ENCODE measurements at places on chromosomes 12 and 14.

DNA sequence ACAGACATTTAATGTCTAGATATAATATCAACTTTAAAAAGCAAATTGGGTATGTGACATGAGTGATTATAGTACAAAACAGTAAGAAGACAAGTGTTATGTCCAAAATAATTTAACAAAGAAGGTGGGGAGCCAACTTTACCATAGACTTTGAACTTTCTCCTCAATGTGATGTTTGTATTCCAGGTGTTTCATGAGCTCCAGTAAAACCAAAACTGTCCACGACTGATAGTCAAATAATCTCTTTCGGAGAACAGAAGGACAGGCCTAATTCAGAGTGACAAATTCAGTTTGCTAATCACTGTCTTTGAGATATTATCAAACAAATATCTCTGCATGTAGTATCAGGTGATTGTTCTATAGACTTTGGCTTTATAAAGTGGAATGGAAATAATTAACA is 1112.6 kb downstream of the SLC6A15 start:
- DNase-seq: no peak

GRCh38 chr12:69331909-69332684 is 16.1 kb upstream of the LYZ start:
- DNase-seq: no peak

GRCh38 chr12:82883394-82884355 is 197.0 kb downstream of the TMTC2 start:
- DNase-seq: peak; percentile 73

- peak; percentile 30 for DNase-seq
Observed at GRCh38 chr12:53005215-53005985, 856 bp upstream of the EIF4B start.

DNA sequence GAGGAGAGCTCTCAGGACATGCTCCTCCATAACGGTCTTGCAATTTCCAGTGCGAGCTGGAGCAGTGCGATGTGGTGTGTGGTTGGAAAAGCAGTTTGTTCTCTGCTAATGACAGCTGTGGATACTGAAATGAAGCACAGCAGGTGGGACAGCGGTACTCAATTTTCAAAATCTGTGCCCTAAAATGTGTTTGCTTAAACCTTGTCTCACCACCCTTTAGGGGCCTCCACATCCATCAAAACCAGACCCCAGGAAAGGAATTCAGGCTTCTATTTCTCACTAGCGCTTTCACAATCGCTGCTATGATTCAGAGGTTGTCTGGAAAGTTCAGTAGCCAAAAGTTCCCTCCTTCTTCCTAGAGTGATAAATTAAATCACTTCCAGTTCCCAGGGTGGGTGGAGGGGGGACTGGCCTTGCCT is 440.8 kb downstream of the EGLN3 start:
- no peak for DNase-seq

DNA sequence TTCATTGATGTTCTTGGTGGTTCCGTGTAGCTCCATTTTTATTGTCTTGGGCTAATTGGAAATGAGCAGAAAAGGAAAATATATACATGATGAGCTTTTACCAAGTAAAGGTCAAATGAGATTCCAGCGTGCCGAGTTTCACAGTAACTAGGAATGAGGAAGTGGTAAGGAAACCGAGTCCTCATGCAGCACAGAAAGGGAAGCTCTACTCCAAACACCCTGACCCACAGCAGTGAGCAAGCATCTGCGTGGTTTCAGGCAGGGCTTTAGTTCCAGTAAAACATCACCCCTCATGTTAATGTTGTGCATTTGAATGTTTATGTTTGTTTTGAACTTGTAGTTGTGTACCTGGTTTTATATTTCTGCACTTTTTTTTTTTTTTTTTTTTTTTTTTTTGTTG is 208.0 kb downstream of the SLC41A2 start:
- no peak for DNase-seq

GRCh38 chr14:72532686-72533454 is 361.0 kb downstream of the DPF3 start:
- DNase-seq: no peak

GRCh38 chr12:29769162-29769858 is 14.4 kb downstream of the TMTC1 start:
- DNase-seq: no peak

- DNase-seq: no peak
Observed at GRCh38 chr14:42095155-42095554, 488.5 kb downstream of the LRFN5 start.

GRCh38 chr14:27050208-27050607 is 452.4 kb upstream of the NOVA1 start:
- no peak for DNase-seq

- no peak for DNase-seq
Observed at GRCh38 chr12:59619461-59620240, 23.8 kb downstream of the SLC16A7 start.

DNA sequence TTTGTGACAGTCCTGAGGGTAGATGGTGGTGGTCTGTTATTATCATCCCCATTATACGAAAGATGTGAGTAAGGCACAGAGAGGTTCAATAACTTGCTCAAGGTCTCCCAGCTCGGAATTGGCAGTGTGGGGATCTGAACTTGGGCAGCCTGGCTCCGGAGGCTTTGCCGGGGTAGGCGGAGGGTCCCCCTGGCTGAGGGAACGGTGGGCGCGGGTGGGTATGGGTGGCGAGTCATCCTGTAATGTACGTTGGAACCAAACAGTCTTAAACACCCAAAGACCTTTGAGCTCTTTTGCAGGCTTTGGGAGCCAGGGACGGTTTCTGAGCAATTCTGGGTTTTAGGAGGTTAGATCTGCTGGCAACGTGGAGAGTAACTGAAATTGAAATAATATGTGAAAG is 16.5 kb downstream of the SLC24A4 start:
- no peak for DNase-seq

- DNase-seq: no peak
Observed at GRCh38 chr12:26047401-26048226, 77.2 kb downstream of the BHLHE41 start.

GRCh38 chr12:6927379-6928021 is at the start of gene ATN1:
Gene ATN1, plus strand, starts transcription at chr12:6927959. Its CDS starts 6,043 bp downstream, at chr12:6934002.
- DNase-seq: peak; percentile 83

DNA sequence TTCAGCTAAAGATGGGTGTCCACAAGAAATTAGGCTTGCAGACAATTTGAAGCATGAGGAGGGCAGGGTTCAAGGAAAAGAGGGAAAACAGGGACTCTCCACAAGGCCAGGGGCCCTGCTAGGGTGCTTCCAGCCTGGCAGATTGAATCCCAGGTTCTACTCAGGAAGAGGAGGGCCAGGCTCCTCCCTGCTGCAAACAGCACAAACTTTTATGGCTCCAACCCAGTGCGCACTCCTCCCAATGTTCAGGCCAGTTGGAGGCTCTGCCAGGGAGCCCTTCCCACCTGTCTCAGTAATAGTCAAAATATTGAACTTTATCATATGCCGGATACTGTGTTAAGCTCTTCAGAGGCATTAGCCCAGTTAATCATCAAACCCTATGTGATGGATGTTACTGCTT is 244.4 kb downstream of the SYT1 start:
- DNase-seq: no peak

DNA sequence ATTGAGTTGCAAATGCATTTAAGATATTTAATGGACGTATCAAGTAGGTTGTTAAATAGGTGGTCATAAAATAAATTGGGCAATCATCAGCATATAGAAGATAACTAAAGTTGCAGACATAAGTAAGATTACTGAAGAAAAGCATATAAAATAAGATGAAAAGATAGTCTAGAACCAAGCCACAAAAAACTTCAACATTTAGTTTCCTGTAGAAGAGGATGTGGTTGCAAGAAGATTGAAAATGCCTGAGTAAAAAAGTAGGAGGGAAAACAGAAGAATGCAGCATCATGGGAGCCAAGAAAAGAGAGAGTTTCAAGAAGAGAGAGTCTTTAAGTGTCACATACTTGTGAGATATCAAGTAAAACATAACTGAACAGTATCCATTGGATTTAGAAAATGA is 17.6 kb upstream of the SLC16A7 start:
- DNase-seq: no peak

GRCh38 chr14:22428700-22429291 is 160.2 kb downstream of the DAD1 start:
- peak; percentile 40 for DNase-seq

DNA sequence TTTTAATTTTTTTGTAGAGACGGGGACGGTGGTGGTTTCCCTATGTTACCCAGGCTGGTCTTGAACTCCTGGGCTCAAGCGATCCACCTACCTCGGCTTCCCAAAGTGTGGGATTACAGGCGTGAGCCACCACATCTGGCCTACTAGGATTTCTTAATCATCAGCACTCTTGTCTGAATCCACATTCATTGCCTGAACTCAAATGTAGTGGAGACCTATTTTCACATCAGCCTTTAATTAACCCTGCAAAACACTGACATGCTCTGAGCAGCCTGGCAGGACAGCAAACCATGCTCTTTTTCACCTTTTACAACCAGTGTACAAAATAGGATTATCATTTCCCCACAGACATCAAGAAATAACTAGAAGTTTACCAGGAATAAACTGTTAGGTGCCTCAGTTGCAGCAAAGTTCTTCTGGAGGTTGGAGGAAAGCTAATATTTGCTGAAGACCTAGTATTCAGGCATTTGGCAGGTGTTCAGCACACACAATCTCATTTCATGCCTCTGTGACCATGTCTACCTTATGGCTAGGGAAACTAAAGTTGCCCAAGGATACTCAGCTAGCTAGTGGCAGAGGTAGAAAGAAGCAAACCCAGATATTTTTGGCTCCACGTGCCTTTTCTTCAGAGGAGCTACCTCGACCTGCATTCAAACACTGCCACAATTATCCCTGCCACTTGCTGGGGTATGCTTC is 37.7 kb downstream of the CFL2 start:
- DNase-seq: no peak

- no peak for DNase-seq
Observed at GRCh38 chr14:25843481-25844470, 754.1 kb downstream of the NOVA1 start.

- no peak for DNase-seq
Observed at GRCh38 chr12:128267651-128268378, 845 bp downstream of the TMEM132C start.

DNA sequence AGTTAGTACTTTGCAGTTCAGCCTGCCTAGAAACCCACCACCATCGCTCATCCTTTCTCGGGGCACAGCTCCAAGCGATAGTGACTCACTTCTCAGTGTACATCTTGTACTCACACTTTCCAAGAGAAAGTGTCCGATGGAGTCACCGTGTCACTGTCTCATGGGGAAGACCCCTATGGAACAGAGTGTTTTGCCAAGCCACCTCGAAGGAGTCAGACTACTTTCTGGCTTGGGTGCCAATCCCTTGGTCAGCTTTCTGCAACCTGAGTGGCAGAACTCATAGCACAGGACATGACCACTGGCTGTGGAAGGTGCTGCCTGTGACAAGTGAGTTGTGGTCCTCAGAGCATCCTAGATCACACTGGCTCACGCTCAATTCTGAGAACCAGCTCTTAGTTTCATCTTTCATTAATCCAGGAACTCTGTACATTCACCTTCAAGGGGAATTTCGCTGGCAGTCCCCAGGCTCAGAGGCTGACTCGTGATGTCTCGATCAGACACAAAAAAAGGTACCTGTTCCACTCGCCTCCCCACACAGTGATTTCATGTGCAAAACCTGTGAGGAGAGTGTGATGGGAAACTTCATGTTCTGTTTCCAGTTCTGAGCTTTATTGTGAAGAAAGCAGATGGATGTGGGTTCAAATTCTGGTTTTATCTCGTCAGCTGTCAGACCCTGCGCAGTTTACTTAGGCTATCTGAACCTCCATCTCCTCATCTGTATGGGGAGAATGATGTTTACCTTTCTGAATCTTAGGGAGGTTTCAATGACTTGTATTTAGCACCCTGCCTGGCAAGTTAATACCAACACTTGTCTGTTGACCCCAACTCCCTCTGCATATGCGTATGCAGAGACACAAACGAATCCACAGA is 127.3 kb upstream of the CCND2 start:
- DNase-seq: no peak

GRCh38 chr12:127396734-127397133 is 870.2 kb upstream of the TMEM132C start:
- DNase-seq: no peak

DNA sequence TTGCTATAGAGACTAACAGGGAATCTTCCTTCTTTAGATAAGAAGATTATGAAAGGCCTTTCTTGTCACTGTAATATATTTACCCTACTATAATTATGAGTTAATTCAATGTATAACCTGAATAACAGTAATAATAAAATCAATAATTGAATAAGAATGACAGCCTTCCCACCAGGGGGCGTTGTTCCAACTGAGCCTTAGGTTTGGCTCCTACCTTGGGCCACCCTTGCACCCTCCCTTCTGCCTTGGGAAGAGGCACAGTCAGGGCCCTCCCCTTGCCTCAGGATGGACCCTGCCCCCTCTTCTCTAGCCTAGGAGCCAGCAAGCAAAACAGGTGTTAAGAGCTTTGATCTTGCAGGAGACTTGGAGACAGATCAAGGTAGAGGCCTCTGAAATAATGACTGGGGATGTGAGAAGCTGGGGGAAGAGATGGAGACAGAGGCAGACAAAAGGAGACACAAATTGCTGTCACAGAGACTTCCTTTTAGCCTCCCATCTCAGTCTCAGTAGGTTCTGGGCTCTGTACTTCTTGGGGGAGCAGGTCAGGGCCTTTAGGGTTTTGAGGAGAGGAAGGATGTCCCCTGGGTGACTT is 40.1 kb upstream of the CISTR start:
- peak; percentile 47 for DNase-seq

DNA sequence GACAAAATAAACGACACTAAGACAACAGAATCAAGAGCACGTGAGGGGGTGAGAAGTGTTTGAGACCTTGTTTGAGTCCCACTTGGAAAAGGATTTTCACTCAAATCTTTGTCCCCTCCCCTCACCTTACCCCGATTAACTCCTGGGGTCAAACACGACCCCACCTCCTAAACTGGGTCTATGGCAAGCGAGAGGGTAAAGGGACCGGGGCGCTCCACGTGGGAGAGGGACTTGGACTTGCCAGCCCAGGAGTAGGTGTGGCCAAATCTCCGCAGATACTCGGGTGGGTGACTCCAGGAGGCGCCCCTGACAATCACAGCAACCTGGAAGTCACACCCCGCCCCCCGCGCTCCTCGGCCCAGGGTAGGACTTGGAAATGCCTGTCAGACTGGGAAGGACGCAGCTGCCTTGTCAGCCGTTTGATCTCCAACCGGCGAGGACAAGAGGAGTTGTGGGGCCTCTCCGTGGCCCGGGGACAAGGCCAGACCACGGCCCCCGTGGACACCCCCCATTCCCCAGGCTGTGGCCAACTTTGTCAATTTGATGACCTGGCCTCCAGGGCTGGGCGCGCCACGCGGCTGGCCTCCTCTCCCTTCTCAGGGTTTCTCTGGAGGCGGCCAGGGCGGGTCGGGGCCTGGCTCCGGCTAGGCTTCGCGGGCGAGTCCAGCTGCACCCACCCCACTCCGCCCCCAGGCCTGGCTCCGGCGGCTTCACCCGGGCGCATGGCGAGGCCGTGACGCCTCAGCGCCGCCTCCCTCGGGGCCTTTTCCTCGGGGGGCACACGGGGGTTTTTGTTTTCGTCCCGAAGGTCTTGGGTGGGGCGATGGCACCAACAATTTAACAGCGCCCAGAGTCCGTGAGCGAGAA is 1.1 kb upstream of the BCL11B start:
- DNase-seq: peak; percentile 90

GRCh38 chr14:99891900-99892299 is 98.7 kb downstream of the EML1 start:
- DNase-seq: no peak

GRCh38 chr12:89960011-89960507 is 251.4 kb upstream of the ATP2B1 start:
- DNase-seq: no peak

Measured in A673 (cell line).